Placental pericyte (primary cell): ENCODE measurements at places on chromosomes 7 and 10. TPM values are rescaled to one million over a fixed set of nuclear protein-coding genes. Genes with fewer than 3 reads are reported as not detected.

Gene ODAD2
- total RNA-seq = 0.22 and 1.0 TPM in 2 replicates

Gene AASS
- 27.6 TPM in 2 replicates for total RNA-seq

Gene CHRM2
- 7.9 and 20.8 TPM in 2 replicates for total RNA-seq

Gene BAMBI
- 11.3 and 280 TPM in 2 replicates for total RNA-seq

Gene FAM53B
- total RNA-seq = 8.5 and 16.2 TPM in 2 replicates

Gene CALHM1
- total RNA-seq = not detected in 2 replicates
